SW480 (cell line): ENCODE measurements at places on chromosomes 16 and 17.

GRCh38 chr17:14748036-14748710, 447.3 kb downstream of the HS3ST3B1 start:
- DNase-seq = no peak

DNA sequence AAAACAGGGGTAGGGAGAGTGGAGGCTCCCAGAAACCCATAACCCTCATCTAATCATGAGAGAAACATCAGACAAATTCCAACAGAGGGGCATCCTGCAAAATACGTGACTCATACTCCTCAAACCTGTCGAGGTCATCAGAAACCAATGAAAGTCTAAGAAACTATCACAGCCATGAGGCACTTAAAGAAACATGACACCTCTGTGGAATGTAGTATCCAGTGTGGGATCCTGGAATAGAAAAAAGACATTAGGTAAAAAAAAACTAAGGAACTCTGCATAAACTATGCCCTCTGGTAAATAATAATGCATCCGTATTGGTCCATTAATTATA, 16.4 kb downstream of the CDH5 start:
- DNase-seq = peak; percentile 73

DNA sequence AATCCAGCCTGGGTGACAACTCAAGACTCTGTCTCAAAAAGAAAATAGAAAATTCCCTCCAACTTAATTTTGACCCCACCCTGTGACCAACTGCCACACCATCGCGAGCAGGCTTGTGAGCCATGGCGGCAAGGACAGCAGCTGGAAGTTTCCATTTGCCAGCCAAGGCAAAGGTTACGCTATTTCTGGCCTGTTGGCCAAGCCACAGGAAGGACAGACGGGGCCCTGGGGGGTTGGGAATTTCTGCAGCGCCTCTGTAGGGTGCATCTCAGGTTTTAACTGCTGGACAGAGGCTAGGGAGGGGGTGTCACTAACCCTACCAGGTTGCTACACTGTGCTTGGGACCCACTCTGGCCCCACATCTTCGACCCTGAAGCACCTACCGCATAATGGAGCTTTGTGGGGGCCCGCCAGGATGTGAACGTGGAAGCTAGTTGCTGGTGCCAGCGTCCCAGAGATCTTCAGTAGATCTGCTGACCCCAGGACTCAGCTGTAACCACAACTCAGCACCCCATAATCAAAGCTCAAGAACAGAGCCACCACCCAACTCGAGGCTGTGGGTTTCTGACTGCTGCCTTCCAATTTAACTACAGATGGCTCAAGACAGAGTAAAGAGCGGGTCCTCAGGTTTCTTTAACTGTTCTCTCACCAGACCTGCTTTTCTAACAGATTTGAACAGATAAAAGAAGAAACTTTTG, 10.9 kb downstream of the KIFC3 start:
- DNase-seq = no peak

DNA sequence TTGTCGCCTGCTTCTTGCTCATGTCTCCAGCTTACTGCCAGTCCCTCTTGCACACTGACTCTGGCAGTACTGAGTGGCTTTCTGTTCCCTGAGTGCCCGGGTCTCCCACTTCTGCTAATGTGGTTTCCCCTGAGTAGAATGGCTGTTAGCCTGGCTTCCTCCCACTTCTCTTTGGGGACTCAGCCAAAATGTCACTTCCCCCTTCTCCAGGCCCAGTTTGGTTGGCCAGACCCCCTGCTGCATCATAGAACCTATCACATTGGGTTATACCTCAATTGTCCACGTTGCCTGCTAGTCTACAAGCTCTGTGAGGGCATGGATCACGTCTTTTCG, 304.4 kb downstream of the HS3ST3B1 start:
- DNase-seq = no peak

DNA sequence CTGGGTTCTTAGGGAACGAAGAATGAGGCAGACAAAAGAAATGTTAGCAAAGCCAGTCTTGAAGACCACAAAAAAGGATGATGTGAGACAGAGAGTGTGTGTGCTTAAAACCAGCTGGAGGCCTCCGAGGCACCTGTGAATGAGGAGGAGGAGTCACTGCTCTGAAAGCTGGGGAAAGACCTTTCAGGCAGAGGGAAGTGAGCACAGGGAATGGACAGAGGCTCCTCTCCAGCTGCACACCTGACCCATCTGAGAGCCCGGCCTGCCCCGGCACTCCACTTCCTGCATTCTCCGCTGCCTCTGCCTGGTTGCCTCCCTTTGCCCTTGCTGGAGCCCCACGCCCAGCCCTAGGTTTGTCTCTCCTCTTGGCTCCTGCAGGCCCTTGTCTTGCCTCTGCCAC, 55.2 kb upstream of the SREBF1 start:
- peak; percentile 3 for DNase-seq
